Amygdala (tissue), 56 donors: ENCODE measurements at places on chromosomes 2 and 18.

GRCh38 chr18:52995875-52996274, 655.9 kb downstream of the DCC start:
- no peak for DNase-seq

- no peak for DNase-seq
Measured at GRCh38 chr2:15744820-15745219, 153.2 kb downstream of the DDX1 start.

GRCh38 chr18:11308499-11308898, 159.1 kb upstream of the PIEZO2 start:
- DNase-seq: no peak

- no peak for DNase-seq
Measured at GRCh38 chr2:159091381-159091780, 122.9 kb downstream of the TANC1 start.

DNA sequence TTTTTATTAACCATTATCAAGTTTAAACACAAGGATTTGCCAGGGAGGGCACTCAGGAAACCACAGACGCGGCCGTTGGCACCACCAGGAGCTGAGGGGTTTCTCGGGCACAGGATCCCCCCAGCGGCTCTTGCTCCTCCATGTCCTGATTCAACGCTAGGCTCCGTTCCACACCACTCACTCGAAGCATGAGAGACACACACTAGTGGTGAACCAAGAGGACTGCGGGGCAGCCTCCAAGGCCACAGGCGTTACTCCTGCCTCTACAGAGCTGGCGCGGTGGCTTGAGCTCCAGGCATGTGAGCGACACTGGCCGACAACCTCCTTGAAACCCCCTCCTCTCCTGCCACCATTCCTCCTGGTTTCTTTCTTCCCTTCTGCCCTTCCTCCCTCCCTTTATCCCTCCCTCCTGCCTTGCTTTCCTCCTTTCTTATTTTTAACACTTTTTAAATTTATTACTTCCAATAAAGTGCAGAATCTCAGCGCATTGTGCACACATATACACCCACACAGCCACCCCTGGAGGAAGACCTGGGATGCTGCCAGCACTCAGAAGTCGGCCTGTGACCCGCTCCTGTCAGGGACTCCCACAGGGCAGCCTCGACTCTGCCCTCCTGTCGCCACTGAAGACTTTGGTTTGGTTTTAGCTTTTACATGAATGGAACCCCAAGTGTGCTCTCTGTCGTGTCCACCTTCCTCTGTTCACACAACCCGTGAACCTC, 21.7 kb downstream of the COX7A2L start:
- no peak for DNase-seq

DNA sequence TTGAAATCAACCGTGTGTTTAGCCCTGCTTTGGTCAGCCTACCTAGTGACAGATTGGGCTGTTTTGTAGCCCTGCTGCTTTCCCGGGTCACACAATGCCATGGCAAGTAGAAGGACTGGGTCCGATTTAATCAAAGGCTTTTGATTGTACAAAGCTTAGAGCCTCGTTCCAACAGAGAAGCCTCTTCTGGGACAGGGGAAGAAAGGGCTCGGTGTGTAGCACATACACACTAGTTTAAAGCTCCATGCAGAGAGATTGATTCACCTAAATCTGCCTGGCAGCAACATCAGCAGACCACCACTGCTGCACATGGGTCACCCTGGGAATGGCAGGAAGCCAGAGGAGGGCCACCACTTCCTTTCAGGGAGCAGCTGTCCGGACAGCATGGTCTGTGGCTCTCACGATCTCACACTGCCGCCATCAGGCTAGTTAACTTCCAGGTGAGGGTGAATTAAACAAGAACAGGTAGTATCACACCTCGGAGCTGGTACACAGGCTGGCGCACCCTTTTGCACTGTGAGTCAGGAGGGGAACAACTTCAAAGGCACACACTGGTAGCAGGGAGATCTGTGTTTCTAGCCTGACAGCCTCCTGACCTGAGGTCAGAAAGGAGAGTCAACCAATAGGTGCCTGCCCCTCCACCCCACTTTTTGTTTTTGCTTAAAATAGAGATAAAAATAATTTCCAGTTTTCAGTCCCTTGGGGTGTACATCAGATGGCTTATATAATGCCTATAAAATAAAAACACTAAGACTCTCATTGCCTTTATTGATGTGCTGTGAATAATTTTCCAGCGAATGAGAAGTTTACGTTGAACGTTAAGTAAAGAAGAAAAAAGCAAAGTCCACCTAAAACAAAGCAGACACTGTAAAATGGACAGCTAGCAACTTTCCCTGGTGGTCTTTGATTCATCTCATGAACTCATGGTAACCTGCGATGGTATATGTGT, 108.5 kb downstream of the CDCA7 start:
- DNase-seq: no peak

DNA sequence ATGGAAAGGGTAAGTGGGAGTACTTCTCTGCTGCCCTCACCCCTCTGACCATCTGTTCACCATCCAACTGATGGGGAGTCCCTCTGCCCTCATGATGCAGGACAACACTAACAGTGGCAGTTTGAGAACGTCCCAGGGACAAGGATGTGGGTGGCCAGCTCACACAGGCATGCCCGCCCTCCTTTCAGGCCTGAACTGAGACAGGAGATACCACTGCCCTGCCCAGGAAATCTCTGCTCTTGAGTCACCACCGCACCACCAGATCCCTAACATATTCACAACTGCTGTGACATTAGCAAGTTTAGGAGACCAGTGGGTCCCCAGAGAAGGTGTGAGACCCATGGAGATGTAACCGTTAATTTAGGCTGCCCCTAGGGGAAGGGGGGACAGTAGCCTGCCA, 66.2 kb downstream of the TRAPPC8 start:
- no peak for DNase-seq

- DNase-seq: no peak
Measured at GRCh38 chr2:241001413-241002274, 3.2 kb downstream of the SNED1 start.

DNA sequence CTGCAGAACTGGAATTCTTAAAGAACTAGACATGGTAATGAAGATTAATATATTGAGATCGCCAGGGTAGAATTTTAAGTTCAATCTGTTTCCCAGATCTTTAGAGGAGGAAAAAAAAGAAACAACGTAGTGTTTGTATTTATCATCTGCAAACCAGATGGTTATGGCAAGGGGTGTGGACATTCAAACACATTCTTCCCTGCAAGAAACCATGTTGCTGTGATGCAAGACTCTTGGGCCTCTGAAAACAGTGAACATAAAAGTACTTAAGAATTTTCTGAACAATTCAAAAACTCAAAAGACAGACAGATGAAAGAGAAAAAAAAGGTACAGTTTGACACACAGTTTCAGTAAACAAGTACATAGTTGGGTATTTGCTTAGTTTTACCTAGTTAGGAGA, 35.6 kb downstream of the COL5A2 start:
- DNase-seq: no peak

GRCh38 chr2:111100765-111101162, 19.9 kb upstream of the BCL2L11 start:
- no peak for DNase-seq

GRCh38 chr18:24185805-24186204, 46.9 kb downstream of the CABYR start:
- DNase-seq: no peak

DNA sequence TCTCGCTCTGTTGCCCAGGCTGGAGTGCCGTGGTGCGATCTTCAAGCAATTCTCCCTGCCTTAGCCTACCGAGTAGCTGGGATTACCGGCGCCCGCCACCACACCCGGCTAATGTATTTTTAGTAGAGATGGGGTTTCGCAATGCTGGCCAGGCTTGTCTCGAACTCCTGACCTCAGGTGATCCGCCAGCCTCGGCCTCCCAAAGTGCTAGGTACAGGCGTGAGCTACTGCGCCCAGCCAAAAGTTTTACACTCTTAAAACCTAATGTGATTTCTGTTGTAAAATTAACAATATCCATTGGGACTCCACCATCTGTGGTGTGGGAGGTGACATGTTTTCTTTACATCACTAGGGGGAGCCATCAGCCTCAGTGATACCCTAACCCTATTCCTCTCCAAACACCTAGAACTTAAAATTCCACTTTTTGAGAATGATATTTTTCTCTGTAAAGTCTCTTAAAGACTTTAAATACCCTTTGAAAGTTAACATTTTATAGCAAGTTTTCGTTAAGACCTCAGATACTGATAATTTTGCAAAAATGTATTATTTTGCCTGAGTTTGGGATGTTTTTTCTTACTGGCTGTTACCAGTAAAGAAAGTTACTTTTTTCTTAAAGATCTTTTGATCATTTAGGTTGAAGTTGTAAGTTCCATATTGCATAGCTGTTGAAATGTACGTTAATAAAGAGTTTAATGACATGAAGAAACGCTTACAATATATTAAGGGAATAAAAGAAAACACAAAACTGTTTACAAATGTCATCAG, 11.6 kb upstream of the EIF2AK2 start:
- DNase-seq: no peak

- DNase-seq: no peak
Measured at GRCh38 chr2:6675791-6676190, 189.9 kb downstream of the CMPK2 start.
